ENCODE measurements at places on chromosomes 7 and 10.

GRCh38 chr10:77458986-77459590, 178.5 kb downstream of the KCNMA1 start:
- no peaks in the 10 kb centered on the region for H3K36me3 ChIP-seq
- no peaks in the 10 kb centered on the region for H3K27me3 ChIP-seq
- H3K4me3 ChIP-seq, result no peak overlapping the region
- no peak for DNase-seq
- H3K27ac ChIP-seq, result no peak overlapping the region
- H3K4me1 ChIP-seq, result no peaks in the 10 kb centered on the region

DNA sequence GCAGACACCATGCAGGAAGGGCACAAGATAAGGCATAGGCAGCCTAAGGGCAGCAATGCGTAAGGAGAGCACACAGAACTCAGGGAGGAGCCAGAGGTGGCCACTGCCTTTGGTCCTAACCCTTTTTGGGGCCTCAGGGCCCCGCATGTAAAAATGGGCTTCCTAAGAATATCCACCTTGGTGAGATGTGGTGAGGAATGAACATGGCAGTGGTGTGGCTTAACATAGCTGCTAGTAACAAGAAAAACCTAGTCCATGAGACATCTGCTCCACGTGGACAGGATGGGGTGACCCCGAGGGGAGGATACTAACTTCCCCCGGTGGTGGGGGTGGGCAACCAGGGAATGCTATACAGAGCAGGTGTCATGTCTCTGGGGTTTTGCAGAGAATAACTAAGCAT, 18.0 kb downstream of the MAT1A start:
- H3K27me3 ChIP-seq, result no peaks in the 10 kb centered on the region
- DNase-seq, result no peak
- no peak overlapping the region for H3K4me3 ChIP-seq
- H3K27ac ChIP-seq, result no peak overlapping the region
- H3K36me3 ChIP-seq, result no peaks in the 10 kb centered on the region

DNA sequence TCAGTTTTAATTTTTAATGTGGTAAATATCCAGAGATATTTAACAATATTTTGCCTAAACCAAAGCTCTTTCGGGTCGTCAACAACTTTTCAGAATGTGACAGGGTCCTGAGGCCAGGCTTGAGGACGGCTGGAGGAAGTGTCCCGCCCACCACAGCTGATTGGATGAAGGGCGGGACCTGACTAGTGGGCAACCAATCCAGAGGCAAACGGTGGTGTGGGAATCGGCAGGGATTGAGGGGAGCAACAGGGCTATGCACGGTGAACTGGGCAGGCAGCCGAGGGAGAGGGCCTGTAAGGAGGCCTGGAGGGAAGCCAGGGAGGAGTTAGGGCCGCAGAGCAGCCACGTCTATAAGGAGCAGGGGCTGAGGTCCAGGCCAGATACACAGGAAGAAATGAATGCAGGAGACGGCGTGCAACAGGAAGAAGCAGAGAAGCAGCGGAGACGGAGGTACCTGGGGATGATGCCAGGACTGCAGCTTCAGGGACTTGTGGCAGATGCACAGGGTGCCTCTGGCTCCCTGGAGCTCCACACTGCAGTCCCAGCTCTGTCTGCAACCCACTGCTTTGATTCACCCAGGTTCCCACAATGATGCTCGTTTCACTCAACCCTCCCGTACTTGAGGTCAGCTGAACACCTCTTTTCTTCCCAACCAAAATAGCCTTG, 46.1 kb upstream of the ZMIZ1 start:
- no peaks in the 10 kb centered on the region for H3K27me3 ChIP-seq
- H3K4me1 ChIP-seq, result peaks cover 31% of the 10 kb centered on the region
- H3K36me3 ChIP-seq, result no peaks in the 10 kb centered on the region

DNA sequence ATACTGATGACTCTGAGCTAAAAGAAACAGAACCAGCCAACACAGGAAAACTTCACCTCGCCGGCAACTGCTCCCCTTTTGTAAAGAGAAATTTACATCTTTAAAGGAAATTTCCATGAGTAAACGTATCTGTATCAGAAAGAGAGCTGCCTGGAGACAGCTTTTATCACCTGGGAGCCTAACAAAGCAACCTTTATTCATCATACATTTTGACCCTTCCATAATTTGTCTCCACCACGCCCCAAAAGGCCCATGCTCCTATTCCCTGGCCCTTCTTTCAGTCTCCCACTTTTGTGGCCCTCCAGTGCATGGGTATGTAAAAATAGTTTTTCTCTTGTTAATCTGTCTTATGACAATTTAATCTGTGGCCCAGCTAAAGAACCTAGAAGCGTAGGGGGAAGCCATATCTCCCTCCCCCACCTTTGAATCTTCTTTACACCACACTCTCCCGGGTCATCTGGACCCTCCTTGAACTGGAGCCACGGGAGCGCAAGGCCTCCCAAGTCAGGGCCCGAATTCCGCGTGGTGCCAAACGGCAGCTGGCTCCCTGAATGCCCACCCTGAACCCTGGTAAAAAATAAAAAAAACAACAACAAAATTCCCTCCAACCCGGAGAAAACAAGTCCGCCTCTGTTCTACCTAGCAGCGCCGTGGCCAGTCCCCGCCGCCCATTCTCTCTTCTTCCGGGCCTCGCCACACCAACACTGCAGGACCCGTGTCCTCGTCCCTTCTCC, 15.4 kb upstream of the FKBP9 start:
- H3K27ac ChIP-seq, result peak overlapping the region; percentile 46
- H3K36me3 ChIP-seq, result no peaks in the 10 kb centered on the region
- no peaks in the 10 kb centered on the region for H3K27me3 ChIP-seq
- H3K4me1 ChIP-seq, result peaks cover 10% of the 10 kb centered on the region

GRCh38 chr10:127149501-127150081, 46.8 kb downstream of the INSYN2A start:
- no peaks in the 10 kb centered on the region for H3K4me1 ChIP-seq
- no peak for DNase-seq
- H3K27me3 ChIP-seq, result no peaks in the 10 kb centered on the region
- no peak overlapping the region for H3K27ac ChIP-seq

DNA sequence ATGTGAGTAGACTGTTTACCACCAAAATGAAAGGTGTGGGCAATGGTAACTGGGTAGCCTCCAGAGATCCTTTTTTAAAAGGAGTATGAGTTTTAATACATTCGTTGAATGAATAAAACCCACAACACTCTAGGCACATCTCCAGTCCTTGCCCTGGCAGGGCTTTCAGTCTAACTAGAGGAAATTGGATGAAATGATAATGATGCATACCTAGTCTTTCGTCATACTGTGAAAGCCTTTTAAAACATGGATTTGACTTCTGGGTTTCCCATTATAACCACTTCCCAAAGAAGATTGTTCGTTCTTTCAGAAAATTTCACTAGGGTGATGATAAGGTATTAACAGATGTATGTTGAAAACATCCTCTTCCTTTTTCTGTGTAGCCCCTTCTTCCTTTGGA, 110.8 kb downstream of the REEP3 start:
- H3K27me3 ChIP-seq, result no peaks in the 10 kb centered on the region
- H3K27ac ChIP-seq, result no peak overlapping the region
- H3K36me3 ChIP-seq, result no peaks in the 10 kb centered on the region
- no peak for DNase-seq
- peaks cover 10% of the 10 kb centered on the region for H3K4me1 ChIP-seq

DNA sequence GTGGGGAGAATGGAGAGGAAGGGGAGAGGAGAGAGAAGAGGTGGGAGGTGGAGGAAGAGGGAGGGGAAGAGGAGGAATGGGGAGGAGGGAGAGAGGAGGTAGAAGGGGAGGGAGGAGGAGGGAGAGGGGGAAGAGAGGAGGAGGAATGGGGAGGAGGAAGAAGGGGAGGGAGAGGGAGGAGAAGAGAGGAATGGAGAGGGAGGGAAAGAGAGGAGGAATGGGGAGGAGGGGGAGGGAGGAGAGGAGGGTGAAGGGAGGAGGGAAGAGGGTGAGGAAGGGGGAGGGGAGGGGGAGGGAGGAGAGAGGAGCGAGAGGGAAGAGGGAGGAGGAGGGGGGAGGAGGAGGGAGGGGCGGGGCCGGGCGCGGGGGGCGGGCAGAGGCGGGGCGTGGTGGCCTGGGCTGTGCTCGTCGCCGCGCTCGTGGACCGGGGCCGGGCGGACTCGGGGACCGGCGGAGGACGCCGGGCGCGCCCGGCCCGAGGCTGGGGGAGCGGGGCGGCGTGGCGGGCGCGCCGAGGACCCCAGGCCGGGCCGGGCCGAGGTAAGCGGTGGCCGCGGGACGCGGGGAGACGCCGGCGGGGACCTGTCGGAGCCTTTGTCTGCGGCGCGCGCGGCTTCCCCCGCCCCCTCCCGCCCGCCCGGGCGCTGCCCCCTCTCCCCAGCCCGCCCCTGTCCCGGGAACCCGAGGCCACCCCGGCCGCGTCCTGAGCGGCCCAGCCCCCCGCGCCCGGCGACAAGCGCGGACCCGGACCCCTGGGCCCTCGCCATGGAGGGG, at the start of gene SLC29A4:
Gene SLC29A4, plus strand, starts transcription at position 401 of the 774 bp plus-strand sequence. CDS start 4,874 bp downstream, outside the sequence.
- H3K4me3 ChIP-seq, result no peak within 1 kb of the TSS
- H3K36me3 ChIP-seq, result no peaks in the 10 kb centered on the region
- no peak for DNase-seq
- H3K4me1 ChIP-seq, result no peaks in the 10 kb centered on the region

GRCh38 chr7:89023877-89024276, 228.3 kb upstream of the TEX47 start:
- no peaks in the 10 kb centered on the region for H3K36me3 ChIP-seq
- H3K4me3 ChIP-seq, result no peak overlapping the region
- H3K27me3 ChIP-seq, result no peaks in the 10 kb centered on the region
- no peak overlapping the region for H3K27ac ChIP-seq

DNA sequence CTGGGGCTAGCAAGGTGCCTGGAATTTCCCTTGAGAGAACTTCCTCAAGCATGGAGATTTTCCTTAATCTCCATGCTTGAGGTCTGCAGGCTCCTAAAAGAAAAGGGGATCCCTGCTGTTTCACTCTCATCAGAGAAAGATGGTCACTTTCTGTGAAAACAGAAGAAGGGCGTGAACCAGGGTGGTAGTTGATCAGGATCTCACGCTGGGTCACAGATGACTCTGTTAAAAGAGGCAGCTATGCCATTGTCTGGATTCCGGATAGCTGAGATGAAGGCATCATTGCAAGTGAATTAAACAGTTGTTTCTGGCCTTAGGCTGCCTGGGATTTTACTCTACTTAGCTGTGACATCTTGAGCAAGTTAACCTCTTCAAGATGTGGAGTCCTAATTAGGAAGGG, 525.9 kb downstream of the TYW1 start:
- no peaks in the 10 kb centered on the region for H3K4me1 ChIP-seq
- no peaks in the 10 kb centered on the region for H3K36me3 ChIP-seq
- DNase-seq, result no peak
- no peak overlapping the region for H3K4me3 ChIP-seq
- no peak overlapping the region for H3K27ac ChIP-seq

DNA sequence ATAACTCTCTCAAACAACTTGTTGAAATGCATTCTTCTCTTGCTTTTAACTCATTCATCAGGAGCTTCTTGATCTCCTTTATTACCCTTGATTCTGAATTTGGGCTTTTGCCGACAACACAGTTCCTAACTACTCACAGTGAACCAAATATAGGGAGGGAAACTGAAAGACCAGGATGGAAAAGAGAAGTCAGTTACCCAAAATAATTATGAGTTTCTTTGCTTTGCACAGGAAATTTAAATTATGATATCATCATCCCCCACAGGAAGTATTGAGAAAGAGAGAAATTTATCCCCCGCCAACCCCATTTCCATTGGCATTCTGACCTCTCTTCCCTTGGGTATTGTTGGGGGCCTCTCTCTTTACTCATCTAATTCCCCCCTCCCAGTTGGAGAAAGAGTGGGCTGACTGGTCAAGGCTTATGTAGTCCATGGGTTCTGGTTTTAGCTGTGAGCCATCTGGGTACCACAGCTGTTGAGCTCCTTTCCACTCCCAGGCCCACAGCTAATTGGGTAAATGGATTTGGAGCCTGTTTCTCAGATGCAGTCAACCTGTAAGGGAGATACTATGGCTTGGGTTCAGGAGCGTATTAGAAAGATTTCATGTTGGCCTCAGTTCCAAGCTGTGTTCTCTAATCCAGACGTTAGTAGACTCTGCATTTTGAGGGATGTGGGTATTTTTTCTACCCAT, 109.0 kb downstream of the FZD1 start:
- H3K4me3 ChIP-seq, result no peak overlapping the region
- H3K36me3 ChIP-seq, result no peaks in the 10 kb centered on the region
- no peak overlapping the region for H3K27ac ChIP-seq
- no peak for DNase-seq

- H3K36me3 ChIP-seq, result no peaks in the 10 kb centered on the region
- H3K27ac ChIP-seq, result no peak overlapping the region
- no peak overlapping the region for H3K4me3 ChIP-seq
- DNase-seq, result no peak
- H3K4me1 ChIP-seq, result no peaks in the 10 kb centered on the region
Measured at GRCh38 chr10:83921984-83922860, 217.1 kb upstream of the GHITM start.

GRCh38 chr7:69403169-69403568, 195.1 kb upstream of the AUTS2 start:
- DNase-seq, result no peak
- H3K27me3 ChIP-seq, result no peaks in the 10 kb centered on the region
- H3K4me3 ChIP-seq, result no peak overlapping the region

- no peaks in the 10 kb centered on the region for H3K4me1 ChIP-seq
- no peaks in the 10 kb centered on the region for H3K36me3 ChIP-seq
- no peak for DNase-seq
- H3K4me3 ChIP-seq, result no peak overlapping the region
Measured at GRCh38 chr7:33237036-33237435, 107.7 kb downstream of the BBS9 start.

DNA sequence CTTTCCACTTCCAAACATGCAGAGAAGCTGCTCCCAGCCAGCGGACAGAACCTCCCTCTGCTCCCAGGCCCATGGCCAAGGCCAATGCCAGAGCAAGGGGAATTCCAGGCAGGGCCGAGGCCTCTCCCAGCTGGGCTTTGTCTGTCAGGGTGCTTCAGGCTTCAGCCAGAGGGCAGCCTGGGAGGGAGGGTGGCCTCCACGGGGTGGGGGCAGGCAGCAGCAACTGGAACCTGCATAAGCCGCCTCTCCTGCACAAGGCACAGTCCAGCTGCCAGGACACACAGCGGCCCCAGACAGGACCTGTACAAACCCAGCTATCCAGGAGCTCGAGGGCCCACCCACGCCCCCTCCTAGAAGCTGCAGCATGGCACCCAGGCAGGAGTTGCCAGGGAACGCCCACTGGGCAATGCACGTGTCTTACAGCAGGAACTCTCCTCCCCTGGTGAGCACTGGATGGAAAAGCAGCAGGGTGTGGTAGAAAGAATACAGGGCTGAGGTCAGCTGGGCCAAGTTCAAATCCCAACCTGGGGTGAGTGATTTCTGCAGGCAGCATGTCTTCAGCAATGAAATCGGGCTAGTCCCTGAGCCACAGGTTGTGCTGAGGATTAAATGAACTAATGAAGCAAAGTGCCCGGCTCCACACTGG, 7.6 kb downstream of the FAM53B start:
- H3K36me3 ChIP-seq, result no peaks in the 10 kb centered on the region
- no peak for DNase-seq
- no peak overlapping the region for H3K27ac ChIP-seq

- no peak for DNase-seq
- H3K27ac ChIP-seq, result no peak overlapping the region
- H3K27me3 ChIP-seq, result no peaks in the 10 kb centered on the region
- H3K36me3 ChIP-seq, result no peaks in the 10 kb centered on the region
- H3K4me1 ChIP-seq, result no peaks in the 10 kb centered on the region
- H3K4me3 ChIP-seq, result no peak overlapping the region
Measured at GRCh38 chr7:33874943-33875342, 30.4 kb upstream of the BMPER start.

GRCh38 chr10:105725007-105725406, 1083.9 kb downstream of the SORCS3 start:
- H3K27ac ChIP-seq, result no peak overlapping the region
- H3K27me3 ChIP-seq, result no peaks in the 10 kb centered on the region
- no peak overlapping the region for H3K4me3 ChIP-seq
- DNase-seq, result no peak
